Vagina (tissue), 2 donors: ENCODE measurements at places on chromosomes 6 and 20.

GRCh38 chr6:35427851-35428321, 24.3 kb upstream of the FANCE start:
- DNase-seq: no peak

- DNase-seq: no peak
Observed at GRCh38 chr6:94372229-94372628, 952.9 kb upstream of the EPHA7 start.

- DNase-seq: no peak
Observed at GRCh38 chr6:158653577-158654354, 3.9 kb downstream of the SYTL3 start.

GRCh38 chr6:112879920-112880413, 532.8 kb downstream of the RFPL4B start:
- DNase-seq: no peak

DNA sequence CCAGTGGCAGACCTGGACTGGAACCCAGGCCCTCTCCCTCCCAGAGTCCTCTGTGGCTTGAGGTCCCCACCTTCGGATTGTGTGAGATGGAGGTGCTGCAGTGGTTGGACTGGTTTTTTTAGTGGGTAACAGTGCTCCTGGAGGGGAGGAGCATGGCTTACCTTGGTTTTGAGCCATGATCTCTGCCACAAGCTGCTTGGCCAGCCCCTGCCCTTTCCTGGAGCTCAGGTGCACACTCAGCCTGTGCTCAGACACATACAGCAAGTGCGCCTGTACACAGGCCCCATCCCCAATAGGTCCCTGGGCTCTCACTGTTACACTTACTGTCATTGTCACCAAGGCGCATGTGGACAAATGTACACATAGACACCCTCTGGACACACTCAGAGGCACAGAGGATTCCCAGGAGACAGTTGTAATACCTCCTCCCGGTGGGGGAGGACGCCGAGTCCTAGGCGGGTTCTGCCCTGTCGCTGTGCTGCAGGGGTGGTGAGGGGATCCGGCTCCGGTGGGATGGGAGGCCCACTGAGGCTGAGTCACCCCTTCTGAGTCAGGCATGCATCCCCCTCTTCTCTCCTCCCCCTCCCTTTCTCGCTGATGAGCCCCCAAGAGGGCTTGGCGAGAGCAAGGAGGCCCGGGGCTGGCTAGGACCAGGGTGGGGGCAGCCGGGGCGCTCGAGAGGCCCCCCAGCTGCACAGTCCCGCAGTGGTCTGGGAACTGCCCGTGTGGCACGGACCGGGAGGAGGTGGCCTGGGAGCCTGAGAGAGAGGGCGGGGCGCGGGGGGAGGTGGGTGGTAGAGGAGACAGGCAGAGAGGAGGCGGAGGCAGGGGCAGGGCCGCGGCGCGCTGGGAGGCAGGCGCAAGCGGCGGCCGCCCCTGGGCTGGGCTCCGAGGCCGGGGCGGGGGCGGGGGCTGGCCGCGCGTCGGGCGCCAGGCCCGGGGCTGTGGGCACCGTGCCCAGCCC, 522 bp upstream of the EPB41L1 start:
- no peak for DNase-seq

GRCh38 chr20:53389516-53390300, 203.9 kb downstream of the ZNF217 start:
- no peak for DNase-seq

GRCh38 chr6:20936949-20937348, 402.7 kb downstream of the CDKAL1 start:
- no peak for DNase-seq
